NCI-H2081 treated with DMSO at 0.1 percent for 48 hours (cell line): ENCODE measurements at places on chromosomes 3 and 15.

- no peak for DNase-seq
These were observed 502 bp downstream of the DPH3 start for GRCh38 chr3:16264174-16264707.

GRCh38 chr3:18228060-18228459 is 197.1 kb downstream of the SATB1 start:
- no peak for DNase-seq

DNA sequence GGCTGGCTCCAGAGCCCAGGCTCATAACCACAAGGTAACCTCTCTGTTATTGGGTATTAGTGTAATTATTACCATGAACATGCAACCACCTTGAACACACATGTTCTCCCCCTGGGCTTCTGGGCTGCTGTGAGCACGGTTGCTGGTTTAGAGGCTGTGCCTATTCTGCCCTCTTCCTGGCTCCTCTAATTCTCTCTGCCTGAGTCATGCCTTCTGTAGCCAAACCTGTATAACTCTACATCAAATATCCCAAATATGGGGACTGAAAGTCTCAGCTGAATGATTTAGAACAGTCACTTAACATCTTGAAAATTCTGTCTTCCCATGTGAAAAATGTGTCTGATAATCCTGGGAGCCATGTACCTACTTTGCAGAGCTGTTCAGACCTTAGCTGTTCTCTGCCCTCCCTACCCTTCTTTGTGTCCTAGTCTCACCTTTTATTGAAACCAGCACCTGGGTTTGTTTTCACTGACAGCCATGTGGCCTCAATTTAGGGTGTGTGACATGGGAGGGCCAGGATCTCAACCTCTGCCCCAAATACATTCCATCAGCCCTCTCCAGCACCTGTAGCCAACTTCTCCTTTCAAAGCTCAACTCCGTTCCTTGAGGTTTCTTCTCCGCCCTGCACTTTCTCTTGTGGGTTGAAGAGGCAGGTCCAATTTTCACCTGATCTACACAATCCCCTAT is 60.7 kb downstream of the PDZRN3 start:
- DNase-seq = no peak

GRCh38 chr3:88725440-88726165 is 381.8 kb upstream of the EPHA3 start:
- no peak for DNase-seq

- DNase-seq = no peak
These were observed 298.5 kb upstream of the MME start for GRCh38 chr3:154781595-154781994.

GRCh38 chr3:24519368-24520100 is 24.9 kb upstream of the THRB start:
- no peak for DNase-seq

- no peak for DNase-seq
These were observed 68.9 kb upstream of the MNS1 start for GRCh38 chr15:56533731-56534403.

- DNase-seq = no peak
These were observed 12.1 kb downstream of the EPHB1 start for GRCh38 chr3:134807189-134807588.

DNA sequence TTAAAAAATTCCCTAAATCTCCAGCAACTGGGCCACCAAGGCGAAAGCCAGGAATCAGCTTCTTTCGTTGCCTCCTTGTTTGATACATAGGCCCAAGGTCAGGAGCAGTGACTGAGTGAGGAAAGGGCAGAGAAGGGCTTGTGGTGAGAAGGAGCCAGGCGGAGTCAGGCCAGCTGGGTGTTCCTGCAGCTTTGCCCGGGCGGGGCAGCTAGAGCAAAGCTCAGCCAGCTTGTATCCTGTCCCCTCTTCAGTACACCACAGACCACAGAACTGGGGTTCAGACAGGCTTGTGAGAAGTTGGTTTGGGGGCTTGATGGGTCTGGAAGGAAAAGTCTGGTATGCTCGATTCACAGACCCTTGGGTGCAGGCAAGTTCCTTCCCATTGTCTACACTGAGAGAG is 52.6 kb downstream of the CCK start:
- DNase-seq = no peak

DNA sequence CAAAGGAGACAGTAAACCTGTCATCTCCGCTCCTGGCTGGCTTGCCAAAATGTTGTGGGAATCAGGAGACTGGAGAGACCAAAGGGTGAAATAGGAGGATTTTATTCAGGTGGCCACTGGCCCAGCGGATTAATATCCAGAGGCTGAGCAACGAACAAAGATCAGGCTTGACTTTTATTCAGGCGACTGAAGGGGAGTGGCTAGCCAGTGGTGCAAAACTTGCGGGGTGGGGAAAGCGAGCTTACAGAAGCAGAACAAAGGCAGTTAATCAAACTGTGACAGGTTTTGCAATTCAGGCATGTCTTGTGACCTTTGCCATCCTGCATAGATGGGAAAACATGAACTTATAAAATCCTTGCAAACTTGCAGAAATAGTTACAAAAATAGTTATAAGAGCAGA is 19.8 kb upstream of the ACAD9 start:
- no peak for DNase-seq

- DNase-seq = no peak
These were observed 28.5 kb downstream of the SCG5 start for GRCh38 chr15:32669896-32670611.

DNA sequence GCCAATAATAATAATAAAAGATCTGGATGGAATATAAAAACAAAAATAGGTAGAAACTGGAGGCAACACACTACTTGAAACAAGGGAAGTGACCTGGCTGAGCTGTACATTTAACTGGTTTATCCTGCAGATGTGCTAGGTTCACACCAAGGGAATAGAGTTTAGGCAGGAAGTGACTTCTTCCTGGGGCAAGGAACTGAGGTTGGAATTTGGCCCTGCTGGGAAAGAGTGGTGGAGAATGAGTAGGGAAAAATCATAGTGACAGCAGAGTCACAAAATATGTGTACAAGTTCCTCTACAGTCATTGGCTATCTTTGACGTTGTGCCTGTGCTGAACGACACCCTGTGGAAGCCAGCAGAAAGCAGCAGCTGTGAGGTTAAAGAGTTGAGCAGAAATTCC is 44.1 kb downstream of the ARHGAP11B start:
- no peak for DNase-seq

DNA sequence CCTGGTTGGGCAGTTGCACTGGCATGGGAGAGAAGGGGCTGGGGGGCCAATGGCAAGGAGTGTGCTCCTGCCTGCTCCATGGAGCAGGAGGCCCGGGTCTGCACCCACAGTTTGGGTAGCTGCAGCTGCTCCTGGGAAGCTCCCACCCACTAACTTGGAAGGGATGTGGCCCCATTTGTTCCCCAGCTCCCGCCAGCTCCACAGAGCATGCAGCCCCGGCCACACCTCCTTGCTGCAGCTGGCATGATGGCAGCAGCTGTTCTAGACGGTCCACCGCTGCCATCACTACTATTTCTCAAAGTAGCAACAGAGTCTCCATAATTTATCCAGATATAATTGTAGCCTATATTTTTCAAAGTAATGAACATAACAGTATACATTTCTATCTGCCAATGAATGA is 65.8 kb downstream of the PIK3CB start:
- DNase-seq = no peak

- no peak for DNase-seq
These were observed 56.6 kb upstream of the TNIK start for GRCh38 chr3:171516765-171517164.

DNA sequence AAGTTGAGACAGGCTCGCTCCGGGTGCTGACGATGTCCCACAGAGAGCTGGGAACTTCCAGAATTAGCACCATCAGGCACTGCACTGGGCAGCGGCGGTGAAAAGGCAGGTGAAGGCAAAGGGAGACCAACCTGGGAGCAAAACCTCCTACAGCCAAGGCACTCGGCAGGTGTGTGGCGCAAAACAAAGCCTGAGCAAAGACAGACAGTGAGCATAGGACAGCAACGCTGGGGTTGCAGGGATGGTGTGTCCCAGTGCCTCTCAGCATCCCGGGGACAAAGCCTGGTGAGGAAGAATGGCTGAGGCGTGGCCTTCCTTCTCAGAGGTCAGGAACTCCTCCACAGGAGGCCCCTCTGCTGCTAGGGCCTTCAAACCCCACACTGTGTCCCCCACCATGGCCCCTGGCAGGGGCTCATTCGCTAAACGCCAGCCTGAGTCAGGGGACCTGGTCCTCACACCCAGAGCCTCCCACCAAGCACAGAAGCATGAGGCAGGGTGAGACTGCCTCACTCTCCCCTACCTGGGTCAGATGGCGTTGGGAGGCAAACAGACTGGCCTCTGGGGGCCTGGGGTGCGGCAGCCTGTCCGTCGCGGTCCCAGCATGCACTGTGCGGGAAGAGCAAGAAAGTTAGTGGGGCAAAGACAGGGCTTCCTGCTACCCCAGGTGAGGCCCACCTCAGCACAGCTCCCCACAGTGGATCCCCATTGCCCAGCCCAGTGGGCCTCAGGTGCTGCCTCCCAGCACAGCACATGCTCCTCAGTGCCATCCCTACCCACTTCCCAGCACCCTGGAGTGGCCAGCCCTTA is 44.1 kb upstream of the LINGO1 start:
- DNase-seq = no peak

DNA sequence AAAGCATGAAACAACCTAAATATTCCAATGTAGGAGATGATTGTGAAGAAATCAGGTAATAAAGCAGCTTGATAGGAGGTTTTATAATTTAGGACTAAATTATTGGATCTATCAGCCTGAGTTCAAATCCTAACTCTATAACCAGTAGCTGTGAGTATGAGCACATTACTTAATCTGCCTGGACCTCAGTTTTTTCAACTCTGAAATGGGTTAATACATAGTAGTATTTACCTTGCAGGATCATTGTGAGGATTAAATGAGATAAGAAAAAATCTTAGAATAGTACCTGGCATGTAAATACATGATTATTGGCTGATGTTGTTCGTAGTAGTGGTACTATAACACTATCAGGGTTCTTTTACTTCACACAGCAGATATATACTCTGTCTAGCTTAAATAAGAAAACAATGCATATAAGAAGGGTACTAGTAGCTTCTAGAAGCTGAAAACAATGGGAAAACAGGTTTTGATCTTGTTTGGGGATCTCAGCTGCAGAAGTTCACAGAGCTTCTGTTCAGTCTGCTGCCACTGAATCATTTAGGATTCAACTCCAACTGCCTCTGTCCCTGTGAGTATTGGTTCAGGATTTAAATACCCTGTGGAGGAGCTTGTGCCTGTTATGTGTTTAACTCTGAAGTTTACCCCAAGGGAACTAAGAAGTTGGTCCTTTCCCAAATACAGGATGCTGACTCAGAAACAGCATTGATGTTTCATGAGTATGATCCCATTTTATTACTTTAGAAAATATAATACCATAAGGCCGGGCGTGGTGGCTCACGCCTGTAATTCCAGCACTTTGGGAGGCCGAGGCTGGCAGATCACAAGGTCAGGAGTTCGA is 34.2 kb downstream of the KAT2B start:
- no peak for DNase-seq

DNA sequence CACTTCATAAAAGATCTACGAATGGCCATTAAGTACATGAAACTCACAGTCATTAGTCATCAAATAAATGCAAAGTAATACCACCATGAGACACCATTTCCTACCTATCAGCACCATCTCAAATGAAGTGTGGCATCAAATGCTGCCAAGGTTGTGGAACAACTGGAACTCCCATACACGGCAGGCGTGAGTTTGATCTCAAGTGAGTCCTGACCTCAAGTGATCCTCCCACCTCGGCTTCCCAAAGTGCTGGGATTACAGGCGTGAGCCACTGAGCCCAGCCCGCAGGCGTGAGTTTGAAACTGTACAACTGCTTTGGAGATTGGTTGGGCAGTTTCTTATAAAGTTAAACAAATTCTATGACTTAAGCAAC is 28.8 kb upstream of the HDAC11 start:
- no peak for DNase-seq

DNA sequence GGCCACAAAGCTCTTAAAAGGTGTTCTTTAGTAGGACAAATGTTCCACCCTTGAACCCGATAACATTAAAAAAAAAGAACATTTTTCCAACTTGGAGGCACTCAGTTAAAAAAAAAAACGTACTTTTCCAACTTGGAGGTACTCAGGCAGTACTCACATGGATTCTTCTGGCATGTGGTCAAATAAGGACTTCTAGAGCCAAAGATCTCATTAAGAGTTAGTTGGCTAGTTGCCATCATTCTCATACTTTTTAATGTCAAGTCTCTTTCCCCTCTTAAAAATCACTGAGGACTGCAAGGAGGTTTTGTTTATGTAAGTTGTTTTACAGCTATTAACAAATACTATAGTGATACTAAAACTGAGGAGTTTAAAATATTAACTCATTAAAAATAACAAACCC is 101.0 kb downstream of the CADPS start:
- DNase-seq = no peak

DNA sequence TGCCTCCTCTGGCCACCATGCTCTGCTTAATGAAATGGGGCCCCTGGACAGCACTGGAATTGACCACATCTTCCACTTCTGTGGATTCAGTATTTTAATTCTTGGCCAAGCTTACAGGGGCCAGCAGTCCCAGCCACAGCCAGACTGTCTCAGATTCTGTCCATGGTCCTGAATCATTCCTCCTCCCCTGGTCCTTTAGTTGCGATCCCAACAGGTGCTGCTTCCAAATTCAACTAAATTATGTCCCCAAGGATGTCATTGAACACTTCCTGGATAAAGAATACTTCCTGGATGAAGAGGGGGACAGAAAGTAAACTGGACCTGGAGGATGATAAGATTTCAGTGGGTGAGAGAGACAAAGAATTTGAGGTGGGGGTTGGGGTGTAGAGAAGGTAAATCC is 111.1 kb upstream of the FOXB1 start:
- DNase-seq = no peak

GRCh38 chr15:80779658-80780415 is 667 bp downstream of the CEMIP start:
- DNase-seq = no peak

DNA sequence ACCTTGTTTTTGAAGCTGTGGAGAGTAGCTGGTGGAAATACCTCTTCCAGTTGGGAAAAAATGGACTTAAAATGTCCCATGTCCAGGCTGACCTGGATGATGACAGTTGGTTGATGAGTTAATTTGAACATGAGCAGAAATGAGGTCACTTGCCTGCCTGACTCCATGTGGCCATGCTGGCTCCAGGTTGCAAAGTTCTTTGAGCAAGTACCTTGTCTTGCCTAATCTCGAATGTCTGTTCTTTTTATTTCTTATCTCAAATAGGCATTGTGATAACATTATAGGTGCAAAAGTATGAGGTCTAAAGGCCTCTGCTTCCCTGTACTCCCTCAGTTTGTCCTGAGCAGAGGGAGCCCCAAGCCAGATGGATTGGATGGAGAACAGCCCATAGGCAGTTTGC is 9.0 kb downstream of the MAPKBP1 start:
- no peak for DNase-seq

GRCh38 chr15:98390946-98391530 is 257.3 kb upstream of the IGF1R start:
- DNase-seq = no peak
